ENCODE measurements at places on chromosomes 4 and X. TPM values are rescaled to one million over a fixed set of nuclear protein-coding genes. Genes with fewer than 3 reads are reported as not detected.

Gene PCDH7
- 92.5 TPM for total RNA-seq

Gene RTL3
- total RNA-seq, result not detected

Gene AFAP1
- total RNA-seq, result 74.6 TPM

Gene GUF1
- total RNA-seq, result 38.0 TPM

Gene FAM53A
- total RNA-seq, result 1.6 TPM

Gene SPANXB1
- total RNA-seq, result not detected

Gene HUWE1
- total RNA-seq, result 113 TPM

Gene MGARP
- 0.73 TPM for total RNA-seq

Gene F8
- total RNA-seq, result 5.8 TPM

Gene ATP1B4
- not detected for total RNA-seq

Gene CLTRN
- total RNA-seq, result 0.18 TPM

Gene SHROOM4
- 3.7 TPM for total RNA-seq

Gene SRPK3
- 0.18 TPM for total RNA-seq

Gene RADX
- 14.4 TPM for total RNA-seq

Gene PCDH18
- total RNA-seq, result 42.3 TPM

Gene AKAP4
- not detected for total RNA-seq
